Choroid plexus epithelial cell (primary cell): ENCODE measurements at places on chromosomes 7 and 10.

- DNase-seq, result peak; percentile 58
Observed at GRCh38 chr7:94655126-94655847, 646 bp downstream of the SGCE start.

DNA sequence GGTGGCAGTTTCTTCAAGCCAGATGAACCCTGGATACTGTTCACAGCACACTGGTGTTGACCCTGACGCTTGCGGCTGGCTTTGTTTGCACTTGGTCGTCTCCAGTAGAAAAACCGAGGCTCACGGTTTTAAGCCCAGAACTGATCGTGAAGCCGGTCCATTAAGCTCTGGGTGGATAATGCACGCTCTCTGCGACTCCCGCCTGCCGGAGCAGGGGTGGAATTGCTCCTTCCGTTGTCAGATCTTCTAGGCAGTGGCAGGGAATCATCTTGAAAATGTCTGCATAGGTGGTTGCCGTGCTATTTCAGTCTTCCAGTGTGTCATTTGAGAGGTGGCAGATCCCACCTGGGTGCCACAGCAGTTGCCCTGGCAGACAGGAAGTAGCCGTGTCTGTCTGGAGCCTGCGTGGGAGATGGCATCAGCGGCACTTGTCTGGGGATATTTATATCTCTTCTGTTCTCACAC lies 35.9 kb upstream of the AP5Z1 start:
- peak; percentile 76 for DNase-seq

- DNase-seq, result no peak
Observed at GRCh38 chr7:36266683-36267082, 113.6 kb downstream of the EEPD1 start.

DNA sequence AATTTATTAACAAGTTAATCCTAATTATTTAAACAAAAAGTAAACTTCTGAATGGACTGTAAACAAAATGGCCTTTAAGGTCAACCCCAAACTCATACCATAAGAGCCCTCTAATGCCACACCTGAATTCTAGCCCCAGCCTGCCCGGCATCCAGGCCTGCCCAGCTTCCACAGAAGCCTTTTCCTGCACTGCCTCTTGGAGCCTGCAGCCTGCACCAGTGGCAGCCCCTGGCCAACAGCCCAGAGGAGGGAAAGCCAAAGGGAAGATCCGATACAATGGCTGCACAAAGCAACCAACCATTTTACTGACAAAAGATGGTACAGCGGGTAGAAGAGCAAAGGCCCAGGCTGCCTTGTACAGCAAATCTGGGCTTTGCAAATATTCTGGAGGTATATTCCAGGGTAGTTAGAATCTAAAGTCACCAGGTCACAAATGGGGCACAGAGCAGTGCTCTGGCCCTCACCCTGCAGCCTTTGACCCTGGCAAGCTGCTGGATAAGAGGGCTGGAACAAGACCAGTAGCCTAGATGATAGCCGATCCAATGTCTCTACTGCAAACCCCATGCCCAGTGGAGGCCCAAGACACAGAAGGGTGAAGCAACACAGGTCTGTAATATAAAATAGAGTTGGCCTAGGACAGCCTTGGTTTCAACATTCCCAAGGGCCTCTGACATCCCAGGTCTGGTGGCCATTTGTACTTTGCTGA lies 12.5 kb upstream of the CH25H start:
- no peak for DNase-seq

DNA sequence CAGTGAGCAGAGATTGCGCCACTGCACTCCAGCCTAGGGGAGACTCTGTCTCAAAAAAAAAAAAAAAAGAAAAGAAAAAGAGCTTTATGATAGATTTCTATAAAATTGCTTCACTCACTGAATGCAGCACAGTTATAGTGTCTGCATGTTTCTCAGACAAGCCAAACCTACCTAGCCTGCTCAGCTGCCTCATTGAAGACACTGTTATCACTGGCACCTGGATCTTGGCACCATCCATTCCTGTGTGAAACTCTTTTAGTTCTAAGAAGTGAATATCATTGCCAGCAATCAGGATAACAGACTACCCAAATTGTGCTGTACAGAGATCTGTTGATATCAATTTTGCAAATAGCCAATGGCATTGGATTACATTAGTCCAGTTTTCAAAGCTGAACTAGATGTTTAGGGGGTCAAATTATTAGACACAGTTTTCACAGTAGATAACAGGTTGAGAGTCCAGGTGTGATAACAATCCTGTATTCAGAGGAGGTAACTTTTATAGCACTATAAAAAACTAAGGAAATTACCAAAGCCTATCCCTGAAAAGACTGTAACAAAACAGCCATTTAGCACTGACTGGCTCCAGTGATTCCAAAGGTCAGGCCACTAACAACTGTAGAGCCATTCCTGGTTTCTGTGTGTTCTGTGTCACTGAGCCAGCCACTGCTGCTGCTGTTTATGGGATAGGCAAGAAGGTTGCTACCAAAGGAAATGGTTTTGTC lies 17.1 kb downstream of the PDSS1 start:
- DNase-seq, result no peak

DNA sequence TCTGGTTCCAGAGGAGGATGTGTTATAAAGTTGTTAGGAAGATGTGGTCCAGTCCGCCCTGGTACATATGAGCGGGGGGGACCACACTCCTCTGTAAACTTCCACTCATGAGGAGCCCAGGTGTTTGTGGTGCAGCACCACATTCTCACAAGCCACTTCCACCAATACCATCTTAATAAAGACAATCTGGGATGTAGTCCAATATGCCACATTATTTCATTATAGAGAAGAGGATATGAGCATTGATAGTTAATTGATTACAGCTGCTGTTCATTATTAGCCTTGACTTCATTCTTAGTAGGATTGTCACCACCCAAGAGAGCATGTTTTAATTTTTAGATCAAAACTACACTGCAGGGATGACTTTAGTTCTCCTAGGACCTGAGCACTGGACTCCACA lies 40.5 kb downstream of the ERCC6 start:
- DNase-seq, result no peak

- DNase-seq, result no peak
Observed at GRCh38 chr10:92475357-92475868, 98.5 kb downstream of the IDE start.
